Stimulated activated CD8-positive, alpha-beta memory T cell treated with anti-CD3 and anti-CD28 coated beads, Interleukin-7, amount 100 ng/mL, for 4 hours (primary cell): ENCODE measurements at places on chromosomes 11 and 22.

DNA sequence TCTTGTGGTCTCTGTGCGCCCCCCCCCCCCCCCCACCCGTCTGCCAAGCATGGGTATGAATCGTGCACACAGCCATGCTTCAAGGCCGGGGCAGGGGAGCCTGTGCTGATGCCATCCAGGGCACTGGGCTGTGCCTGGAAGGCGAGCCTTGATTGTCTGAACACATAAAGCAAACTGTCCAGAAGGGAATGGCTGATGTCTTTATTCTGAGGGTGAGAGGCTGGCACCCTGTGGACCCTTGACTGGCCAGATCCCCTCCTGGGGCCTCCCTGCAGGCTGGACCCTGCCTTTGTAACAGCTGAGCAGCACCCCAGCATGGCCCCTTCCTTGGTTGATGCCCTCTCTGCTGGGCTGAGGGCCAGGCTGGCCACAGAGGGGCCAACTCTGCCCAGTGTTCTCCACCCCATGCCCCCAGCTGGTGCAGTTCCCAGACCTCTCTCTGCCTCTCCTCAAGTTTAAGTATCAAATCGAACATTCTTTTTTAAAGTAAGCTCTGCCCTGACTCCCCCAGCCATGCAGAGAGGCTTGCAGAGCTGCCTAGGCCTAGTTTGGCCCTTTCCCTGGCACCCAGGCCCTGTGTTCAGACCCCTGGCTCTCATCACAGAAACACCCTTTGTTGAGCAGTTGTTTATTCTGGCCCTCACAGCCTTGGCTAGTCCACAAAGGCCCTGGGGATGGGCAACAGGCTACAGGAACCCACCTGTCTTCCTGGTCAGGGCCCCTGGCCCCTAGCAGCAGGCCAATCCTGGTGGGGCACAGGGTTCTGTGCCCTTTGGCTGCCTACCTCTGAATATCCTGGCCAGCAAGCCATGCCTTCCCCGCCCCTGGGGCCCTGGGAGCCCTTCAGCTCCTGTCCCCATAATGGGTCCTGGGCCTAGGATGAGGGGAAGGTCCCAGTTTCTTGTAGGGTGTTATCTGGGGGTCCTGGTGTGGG is 3.9 kb upstream of the RANBP1 start:
- DNase-seq: no peak

DNA sequence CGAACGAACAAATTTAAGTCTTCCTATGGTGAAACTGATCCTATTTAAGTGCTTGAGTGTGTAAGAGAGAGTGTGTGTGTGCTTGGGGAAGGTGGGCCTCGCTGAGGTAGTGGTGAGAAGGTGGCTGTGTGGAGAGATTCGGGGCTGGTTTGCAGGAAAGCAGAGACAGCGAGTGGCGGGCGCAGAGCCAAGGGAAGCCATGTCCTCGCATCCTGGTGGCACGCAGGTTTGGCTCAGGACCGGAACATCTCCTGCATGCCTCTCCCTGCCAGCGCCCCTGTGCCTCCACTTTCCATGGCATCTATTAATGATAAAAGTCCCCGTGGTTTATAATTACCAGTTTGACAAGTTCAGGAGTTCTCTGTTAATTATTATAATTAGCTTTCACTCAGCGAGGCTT is 383.1 kb upstream of the CADM1 start:
- DNase-seq: no peak

- no peak for DNase-seq
Measured at GRCh38 chr11:132284611-132285010, 914.2 kb downstream of the NTM start.

GRCh38 chr11:9099617-9100016 is 8.2 kb upstream of the SCUBE2 start:
- no peak for DNase-seq

GRCh38 chr22:20607157-20607907 is 99.9 kb downstream of the MED15 start:
- DNase-seq: no peak

- DNase-seq: no peak
Measured at GRCh38 chr11:66115638-66116301, 45.7 kb downstream of the PACS1 start.

- DNase-seq: no peak
Measured at GRCh38 chr11:103656382-103656781, 380.1 kb upstream of the DDI1 start.

DNA sequence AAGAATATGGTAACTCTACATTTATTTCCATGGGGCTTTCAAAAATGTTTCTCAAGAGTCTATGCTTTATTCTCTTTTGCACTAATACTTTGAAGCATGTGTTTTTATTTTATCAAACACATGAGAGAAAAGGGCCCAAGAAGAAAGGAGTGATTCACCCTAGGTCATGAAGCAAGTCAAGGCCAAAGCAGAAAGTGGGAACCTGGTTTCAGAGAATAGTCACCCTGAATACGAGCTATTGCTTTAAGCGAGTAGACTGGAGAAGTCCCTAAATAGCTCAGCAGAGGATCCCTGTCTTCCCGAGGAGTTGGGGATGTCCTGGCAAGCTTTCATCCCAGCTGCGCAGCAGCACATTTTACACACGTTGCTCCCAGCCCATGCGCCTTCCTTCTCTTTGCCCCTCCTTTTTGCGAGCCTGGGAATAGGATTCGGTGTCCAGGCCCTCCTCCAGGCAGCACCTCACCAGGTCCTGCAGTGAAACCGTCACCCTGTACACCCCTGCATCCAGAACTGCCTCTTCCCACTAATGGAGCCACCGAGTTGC is 19.1 kb downstream of the MPEG1 start:
- DNase-seq: no peak

DNA sequence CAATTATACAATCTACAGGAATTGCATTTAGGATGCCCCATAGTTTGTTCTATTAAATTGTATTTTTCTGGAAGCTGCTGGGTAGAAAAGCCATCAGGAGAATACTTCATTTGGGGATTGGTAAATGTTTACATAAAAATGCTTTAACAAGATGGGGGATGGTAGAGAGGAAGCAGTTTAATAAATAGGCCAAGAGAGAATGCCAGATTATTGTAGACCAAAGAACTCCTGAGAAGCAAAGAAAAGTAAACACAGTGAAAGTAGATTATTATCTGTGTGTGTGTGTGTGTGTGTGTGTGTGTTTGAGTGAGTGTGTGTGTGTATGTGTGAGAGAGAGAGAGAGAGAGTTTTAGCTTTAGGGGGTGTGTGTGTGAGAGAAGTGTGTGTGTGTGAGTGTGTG is 820.4 kb upstream of the CCDC90B start:
- DNase-seq: no peak

- DNase-seq: no peak
Measured at GRCh38 chr11:62402960-62403730, 15.7 kb upstream of the SCGB1A1 start.

- DNase-seq: no peak
Measured at GRCh38 chr11:129061492-129062230, 119.0 kb upstream of the TP53AIP1 start.

DNA sequence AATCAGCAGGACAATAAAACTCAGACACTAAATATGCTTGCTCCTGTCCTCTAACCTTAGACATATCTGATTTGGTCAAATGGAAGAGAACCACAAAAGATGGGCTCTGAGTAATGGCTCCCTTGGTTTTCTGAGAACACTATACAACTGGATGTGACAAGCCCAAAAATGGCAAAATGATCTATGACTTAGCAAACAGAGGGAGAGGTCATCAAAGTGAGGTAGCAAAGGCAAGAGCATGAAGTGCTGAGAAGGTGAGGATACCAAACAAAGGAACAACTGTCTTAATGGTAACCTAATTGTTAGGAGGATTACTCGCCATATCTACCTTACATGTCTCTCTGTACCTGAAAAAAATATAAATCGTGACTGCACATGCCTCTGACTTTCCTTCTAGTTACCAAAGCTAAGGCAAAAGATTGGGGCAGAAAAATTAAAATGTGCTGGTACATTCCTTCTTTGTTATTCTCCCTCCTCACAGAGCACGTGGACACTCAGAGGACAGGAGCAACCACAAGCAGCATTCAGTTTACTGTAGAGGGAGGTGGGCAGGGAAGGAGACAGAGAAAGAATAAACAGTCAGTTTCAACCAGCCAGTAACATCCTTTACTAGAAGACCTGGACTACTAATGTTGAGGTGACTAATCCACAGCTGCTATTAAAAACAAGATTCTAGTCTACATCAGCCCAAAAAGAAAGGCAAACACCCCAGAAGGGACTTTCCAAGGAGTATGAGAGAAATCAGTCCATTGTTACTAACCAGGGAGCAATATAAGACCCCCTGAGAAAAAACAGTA is 88.8 kb downstream of the AMBRA1 start:
- DNase-seq: no peak

GRCh38 chr11:58134151-58134550 is 8.8 kb upstream of the OR9I1 start:
- DNase-seq: no peak

- no peak for DNase-seq
Measured at GRCh38 chr11:121814296-121814695, 301.7 kb downstream of the BLID start.

- no peak for DNase-seq
Measured at GRCh38 chr22:40716116-40716515, 36.8 kb downstream of the MCHR1 start.

DNA sequence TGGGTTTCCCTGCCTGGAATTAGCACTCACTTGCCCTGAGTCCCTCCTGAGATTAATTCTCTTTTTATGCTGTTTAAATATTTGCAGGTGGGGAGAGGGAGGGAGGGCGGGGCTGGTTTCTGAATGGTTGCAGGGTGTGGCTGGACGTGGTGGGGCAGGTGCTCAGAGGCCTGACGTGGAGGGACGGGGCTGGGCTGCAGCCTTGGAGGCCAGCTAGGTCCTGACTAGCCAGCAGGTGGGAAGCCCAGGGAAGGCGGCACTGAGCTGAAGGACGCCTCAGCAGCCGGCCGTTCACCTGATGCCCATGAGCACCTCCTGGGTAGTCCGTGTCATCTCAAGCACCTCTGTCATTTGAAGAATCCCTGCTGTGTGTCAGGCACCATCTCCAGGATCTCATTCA is 21.3 kb downstream of the SGSM1 start:
- DNase-seq: no peak

GRCh38 chr11:104624021-104624420 is 274.2 kb downstream of the CASP12 start:
- no peak for DNase-seq

DNA sequence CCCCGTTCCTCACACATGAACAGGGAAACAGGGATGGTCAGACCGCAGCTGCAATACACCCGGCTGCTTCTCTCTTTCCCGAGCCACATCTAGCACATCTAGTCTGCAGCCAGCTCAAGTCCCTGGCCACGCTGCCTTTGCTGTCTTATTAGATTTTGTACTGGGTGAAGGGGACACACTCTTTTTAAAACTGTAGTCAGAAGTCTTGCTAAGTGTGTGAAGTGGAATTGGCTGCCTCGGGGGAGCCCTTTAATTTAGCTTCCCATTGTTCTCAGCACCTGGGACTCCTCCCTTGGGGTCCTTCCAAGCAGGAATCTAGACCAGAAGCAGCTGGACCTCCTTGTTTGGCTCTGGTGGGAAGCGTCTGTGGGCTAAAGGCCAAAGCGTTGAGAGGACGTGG is 420.0 kb downstream of the CTTN start:
- no peak for DNase-seq
